ENCODE measurements at places on chromosomes 11 and 22.

DNA sequence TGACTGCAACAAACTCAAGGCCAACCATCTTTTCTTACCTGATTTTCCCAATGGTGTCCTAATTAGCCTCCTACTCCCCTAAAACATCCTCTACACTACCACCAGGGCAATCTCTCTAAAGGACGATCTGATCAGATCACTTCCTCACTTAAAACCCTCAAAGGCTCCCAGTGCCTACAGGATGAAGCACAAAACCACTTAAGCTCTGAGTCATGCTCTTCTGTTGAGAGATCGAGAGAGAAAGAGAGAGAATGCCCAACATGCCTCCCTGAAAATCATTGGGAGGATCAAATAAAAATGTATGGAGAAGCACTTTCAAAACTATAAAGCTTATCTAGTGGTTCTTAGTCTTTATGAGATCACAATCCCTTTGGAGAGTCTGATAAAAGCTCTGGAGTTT is 171.1 kb downstream of the CADM1 start:
- no peak for DNase-seq

DNA sequence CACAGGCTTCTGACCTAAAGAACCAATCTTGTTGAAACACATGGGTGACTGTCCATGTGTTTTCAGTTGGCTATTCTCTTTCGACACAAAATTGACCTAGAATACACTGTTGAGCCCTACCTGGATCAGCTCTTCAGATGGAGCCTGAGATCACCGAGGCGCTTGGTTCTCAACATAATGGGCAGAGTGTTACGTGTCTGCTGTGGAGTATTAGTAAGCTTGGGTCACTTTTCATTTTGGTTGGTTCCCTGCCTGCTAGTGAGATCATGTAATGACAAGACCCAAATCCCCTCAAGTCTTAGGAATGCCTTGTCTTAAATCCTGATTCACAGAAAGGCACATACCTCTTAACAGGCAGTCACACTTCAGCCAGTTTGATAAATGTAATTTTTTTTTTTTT is 8.7 kb downstream of the MED19 start:
- DNase-seq = no peak

DNA sequence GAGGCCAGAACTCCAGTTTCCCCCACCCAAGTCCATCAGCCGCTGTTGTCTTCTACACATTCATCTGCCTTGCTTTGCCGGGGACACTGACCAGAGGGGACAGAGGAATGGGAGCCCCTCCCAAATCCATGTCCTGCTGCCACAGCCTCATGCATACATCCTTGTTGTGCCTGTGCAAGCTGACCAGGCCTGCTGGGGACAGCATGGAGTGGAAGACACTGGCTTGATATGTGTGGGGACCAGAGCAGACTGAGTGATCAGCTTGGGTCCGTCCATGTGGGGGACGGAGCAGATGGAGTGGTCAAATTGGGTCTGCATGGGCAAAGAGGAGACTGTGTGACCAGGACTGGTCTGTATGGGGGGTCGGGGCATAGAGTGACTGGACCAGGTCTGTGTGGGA is 43.8 kb downstream of the KCNC1 start:
- no peak for DNase-seq

- no peak for DNase-seq
Measured at GRCh38 chr22:29096736-29097669, 24.2 kb downstream of the KREMEN1 start.

DNA sequence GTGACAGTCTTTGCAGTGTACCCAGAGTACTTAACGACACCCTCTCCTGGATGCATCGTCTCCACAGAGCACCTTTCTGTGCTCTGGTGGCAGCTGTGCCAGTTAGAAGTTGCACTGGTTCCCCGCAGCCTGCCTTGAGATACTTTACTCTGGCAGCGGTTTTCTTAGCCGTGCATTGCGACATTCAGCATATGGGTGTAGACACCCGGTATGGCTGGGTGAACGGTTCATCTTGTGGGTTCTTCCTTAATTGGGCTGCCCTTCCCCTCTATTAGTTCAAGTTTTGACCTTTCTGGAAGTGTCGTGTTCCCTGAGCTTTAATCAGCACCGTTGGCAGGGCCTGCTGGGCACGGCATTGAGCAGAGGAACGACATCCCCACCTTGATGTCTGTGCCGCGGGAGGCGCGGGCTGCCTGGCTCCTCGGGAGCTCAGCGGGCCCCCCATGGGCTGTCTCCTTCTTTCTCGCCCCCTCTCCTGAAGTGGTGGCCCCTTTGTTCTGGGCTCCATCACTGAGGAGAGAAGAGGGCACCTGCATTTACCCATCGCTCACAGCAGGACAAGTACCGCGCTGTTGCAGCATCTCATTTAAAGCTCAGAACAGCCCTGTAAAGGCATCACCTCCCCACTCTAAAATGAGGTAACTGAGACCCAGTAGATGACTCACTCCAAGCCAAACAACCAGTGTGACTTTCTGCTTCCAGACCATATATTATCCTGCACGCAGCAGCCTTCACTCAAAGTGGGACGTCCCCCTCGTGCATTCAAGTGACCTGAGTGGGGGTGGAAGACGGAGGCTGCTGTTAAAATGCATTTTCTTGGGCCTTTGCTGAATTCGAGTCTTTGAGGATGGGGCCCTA is 13.3 kb downstream of the FAM83F start:
- DNase-seq = no peak

- peak; percentile 64 for DNase-seq
Measured at GRCh38 chr11:3091846-3092602, 34.8 kb upstream of the CARS1 start.

GRCh38 chr11:45655347-45655756 is 10.1 kb downstream of the CHST1 start:
- peak; percentile 47 for DNase-seq

DNA sequence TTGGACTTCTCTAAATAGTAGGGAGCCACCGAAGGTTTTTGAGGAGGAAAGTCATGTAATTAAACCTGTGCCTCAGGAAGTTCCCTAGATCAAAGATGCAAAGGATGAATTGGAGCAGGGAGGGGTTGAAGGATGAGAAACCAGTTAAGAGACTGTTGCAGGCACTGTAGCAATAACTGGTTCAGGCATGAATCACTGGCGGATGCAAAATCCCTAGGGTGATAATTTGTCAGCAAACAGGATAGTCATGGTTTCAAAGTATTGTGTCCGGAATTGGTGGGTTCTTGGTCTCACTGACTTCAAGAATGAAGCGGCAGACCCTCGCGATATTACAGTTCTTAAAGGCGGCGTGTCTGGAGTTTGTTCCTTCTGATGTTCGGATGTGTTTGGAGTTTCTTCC is 19.9 kb downstream of the TRIOBP start:
- DNase-seq = no peak

DNA sequence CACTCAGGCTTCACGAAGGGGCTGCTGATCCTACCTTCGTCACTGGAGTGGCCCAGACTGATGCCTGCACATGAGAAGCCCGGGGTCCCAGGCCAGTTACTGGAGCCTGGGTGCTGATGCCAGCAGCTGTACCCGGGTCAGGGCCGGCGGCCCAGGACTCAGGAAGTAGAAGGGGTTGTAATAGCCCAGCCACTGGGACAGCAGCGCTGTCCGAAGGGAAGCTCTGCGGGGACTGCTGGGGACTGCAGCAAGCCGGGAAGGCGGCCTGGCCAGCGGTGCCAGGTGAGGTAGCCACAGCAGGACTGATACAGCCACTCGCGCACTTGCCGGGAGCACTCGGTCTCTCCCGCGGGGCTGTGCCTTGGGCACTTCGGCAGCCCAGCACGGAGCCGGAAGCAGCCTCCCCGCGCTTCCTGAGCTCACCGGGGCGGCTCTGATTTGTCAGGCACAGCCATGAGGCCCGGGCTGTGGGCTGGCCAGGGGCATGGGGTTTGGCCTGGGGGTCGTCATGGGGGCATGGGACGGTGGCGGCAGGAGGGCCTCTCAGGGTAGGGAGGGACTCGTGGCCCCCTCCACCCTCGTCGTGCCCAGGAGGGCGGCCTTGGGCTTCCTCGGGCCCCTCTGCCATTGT is 13.9 kb upstream of the OR8K1 start:
- no peak for DNase-seq

Data from stimulated activated CD4-positive, alpha-beta T cell treated with anti-CD3 and anti-CD28 coated beads, Interleukin-15, amount 100 ng/mL, for 1 hour (primary cell).